ENCODE measurements at places on chromosomes 3 and 15. TPM values are rescaled to one million over a fixed set of nuclear protein-coding genes. Genes with fewer than 3 reads are reported as not detected.

DNA sequence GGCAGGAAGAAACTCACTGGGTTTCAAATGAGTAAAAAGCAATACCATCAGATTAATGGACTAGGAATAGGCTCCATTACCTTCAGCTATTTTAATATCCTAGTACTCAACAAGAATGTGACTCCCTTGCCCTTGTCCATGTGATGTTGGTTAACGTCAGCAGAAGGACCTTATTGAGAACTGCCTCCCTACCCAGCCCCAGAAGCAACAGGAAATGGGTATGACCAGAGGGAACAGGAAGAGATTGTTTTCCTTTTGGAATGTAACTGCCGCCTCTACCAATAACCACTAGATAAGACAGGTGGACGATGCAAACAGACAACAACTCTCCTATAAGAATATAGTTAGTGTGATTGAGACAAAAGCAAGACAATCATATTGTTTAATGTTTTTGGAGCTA, 10.4 kb upstream of the MME start:
- no peak for DNase-seq

The LYZL4 gene
- not detected for total RNA-seq

DNA sequence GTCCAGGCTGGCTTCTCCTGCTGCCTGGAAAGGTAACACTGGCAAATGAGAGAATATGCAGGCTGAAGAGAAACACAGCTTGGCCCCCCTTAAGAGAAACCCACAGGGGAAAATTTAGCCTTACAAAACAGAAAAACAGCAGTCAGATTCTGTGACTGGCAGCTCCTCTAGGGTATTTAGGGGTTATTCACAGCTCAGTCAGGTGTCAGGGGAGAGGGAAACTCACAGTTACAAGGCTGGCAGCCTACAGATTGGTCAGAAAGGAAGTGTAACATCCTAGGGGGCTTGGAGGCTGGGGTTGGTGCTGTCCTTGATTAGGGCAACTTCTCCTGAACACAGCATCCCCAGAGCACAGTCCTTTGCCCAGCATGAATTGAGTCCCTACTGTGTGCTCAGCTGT, 81.4 kb downstream of the SEMA5B start:
- no peak for DNase-seq

DNA sequence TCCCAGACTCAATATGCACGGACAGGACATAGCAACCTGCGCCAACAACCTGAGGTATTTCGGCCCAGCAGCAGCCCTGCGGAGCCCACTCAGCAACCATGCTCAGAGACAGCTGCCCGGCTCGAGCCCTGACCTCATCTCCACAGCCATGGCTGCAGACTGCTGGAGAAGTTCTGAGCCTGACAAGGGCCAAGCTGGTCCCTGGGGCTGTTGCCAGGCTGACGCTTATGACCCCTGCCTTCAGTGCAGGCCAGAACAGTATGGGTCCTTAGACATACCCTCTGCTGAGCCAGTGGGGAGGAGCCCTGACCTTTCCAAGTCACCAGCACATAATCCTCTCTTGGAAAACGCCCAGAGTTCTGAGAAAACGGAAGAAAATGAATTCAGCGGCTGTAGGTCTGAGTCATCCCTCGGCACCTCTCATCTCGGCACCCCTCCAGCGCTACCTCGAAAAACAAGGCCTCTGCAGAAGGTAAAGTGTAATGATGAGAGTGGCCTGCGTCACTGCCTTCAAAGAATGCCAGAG, 25.5 kb downstream of the TMEM41A start:
- no peak for DNase-seq

- DNase-seq: no peak
Observed at GRCh38 chr3:160330109-160330508, 68.9 kb downstream of the IFT80 start.

The PCLAF gene
- 41.4 TPM for total RNA-seq

- DNase-seq: no peak
Observed at GRCh38 chr3:16523778-16524177, 10.3 kb upstream of the RFTN1 start.

The SPESP1 gene
- total RNA-seq: not detected

- no peak for DNase-seq
Observed at GRCh38 chr3:63972196-63972595, 51.1 kb downstream of the PSMD6 start.

DNA sequence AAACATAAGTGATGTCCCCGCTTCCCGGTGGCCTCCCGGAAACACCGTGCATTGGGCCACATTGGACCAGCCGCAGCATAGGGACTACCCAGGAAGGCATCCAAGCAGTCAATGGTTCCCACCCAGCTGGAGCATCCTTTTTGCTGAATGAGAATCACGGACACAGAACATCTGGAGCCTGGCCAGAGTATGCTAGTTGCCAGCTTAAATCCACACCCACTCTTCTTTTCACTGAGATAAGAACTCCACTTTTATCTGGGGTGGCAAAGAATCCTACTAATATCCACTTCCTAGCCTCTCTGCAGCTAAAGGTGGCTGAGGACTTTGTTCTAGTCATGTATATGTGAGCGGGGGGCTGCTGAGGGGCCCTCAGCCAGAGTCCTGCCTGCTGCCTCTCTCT, 95.2 kb upstream of the PLXNA1 start:
- no peak for DNase-seq

GRCh38 chr3:159724627-159725026, 264.0 kb upstream of the IL12A start:
- no peak for DNase-seq

The ARL13B gene
- total RNA-seq: 23.9 TPM

DNA sequence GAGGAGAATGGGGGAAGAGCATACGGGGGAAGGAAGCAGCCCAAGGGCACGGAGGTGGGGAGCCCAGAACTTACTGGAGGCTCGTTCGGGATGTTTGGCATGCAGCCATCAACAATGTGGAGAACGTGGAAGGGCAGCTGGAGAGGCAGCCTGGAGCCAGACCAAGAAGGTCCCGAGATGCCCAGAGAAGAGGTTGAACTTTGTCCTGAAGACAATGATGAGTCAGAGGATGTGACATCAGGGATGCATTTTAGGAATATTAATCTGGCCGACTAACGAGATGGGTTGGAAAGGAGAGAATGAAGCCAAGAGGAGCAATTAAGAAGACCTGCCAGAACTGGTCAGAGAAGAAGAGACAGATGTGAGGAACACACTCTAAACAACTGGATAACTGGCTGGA, 98.2 kb downstream of the SRGAP3 start:
- DNase-seq: no peak

DNA sequence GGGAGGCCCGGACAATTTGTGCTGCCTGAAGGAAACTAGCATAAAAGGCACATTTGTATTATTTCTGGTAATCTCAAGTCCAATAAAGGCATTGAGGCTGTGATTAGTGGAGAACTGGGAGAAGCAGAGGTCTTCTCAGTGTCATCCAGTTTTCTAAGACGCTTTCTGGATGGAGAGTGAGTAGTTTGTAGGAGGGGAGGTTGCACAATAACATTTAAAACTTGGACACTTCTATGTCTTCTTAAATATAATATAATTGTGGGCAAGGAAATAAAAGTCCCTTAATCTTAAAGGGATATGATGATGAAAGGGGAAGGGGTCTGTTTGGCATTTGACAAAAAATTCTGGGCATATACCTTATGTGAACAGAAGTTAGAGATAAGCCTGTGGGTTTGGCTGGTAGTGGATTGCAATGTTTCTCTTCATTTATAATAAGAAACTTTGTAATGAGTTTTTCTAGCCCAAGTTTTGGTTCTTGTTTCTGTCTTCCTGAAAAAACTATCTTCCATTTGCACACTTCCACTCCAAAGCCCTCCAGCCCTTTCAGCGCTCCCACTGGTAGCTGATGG, 291.6 kb upstream of the TGFBR2 start:
- DNase-seq: no peak

Data from endodermal cell (in vitro differentiated cells).